RWPE2 (cell line): ENCODE measurements at places on chromosomes 4 and X.

DNA sequence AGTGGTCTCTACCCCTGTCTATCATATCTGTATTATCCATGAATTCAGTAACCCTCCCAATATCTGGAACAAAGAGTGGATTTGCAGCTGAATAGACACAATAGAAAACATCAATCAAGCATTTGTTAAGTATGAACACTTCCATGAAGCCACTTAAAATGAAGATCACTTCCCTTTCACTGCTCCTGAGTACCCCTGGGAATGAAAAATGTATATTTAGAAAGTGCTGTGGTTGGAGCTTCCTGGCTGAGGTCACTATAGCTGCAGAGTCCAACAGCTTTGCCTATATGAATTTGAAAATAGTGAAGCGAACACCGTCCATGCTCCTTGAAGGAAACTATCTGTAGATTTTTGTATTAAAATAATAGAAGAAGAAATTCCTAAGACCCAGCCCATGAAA lies 227.0 kb downstream of the DTHD1 start:
- no peak for DNase-seq

DNA sequence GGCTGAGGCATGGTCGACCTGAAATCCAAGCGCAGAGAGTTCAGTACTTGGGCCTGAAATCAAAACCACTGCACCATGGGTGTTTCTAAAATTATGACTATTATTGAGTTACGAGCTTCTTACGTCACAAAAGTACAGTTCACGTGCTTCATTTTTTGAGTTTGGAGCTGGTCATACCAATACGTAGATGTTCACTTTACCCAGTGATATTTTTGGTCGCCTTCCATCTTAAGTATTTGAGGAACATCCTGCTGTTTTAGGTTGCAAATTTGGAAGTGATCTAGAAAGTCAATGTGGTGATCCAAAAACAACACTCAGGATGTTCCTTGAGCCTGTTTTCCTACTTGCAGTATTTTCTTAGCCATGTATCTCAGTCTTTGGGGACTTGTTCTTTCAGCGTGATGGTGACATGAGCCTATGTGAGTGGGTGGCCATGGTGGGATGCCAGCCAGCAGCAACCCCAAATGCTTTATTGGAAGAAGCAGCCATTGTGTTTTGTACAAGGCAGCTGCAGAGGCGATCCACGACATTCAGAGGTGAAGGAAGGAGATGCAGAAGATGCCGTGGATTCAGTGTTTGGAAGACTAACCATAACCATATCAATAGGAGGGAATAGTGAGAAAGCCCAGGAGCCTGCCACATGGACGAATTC lies 28.7 kb downstream of the LDB2 start:
- DNase-seq = no peak

DNA sequence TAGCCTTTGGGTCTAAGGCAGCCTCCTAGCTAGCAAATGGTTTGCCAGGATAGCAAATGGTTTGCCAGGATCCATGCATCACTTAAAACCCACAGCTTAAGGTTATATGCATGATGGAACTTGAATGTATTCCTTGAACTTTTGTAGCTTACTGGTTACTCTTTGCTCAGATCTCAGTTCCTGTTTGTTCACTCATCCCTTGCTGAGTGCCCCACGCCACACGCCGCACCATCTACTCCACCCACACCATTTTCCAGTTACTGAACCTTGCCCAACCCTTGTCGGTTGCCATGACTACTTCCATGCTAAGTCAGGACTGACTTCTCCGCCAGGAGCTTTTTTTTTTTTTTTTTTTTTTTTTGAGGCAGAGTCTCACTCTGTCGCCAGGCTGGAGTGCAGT lies 29.5 kb upstream of the XIAP start:
- DNase-seq = peak; percentile 38

DNA sequence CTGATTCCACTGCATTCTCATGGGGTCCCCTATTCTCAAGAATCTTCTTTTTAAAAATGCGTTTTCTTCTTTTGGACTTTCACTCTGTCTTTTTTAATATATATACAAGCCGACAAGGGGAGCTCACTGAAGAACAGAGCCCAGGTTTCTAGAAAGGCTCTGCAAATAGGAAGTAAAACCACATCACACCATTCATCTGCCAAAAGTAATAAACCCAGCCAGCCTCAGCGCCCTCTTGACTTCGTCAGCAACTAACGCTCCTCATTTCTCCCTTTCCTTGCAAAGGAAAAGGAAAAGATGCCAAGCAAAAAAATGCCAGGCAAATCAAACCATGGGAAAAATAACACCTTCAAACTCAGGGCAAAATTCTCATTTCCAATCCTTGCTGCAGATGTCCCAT lies 136.4 kb downstream of the HHIP start:
- no peak for DNase-seq

DNA sequence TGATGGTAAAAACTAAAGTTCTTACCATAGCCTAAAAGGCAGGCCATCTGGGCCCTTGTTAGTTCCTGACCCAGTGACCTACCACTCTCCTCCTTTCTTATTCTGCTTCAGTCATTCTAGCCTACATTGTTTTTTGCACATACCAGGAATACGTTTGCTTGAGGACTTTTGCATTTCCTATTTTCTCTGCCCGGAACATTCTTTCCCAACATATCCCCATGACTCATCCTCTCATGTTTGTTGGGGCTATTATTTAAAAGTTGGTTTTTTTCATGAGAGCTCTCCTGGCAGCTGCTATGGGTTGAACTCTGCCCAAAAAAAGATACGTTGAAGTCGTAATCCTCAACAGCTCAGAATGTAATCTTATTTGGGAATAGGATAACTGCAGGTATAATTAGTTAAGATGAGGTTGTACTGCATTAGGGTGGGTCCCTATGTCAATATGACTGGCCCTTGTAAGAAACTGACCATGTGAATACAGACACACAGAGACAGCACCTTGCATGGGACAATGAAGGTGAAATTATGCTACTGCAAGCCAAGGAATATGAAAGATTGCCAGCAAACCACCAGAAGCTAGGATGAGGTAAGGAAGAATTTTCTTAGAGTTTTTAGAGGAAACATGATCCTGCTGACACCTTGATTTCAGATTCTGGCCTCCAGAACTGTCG lies 138.3 kb upstream of the PDHA2 start:
- DNase-seq = no peak

DNA sequence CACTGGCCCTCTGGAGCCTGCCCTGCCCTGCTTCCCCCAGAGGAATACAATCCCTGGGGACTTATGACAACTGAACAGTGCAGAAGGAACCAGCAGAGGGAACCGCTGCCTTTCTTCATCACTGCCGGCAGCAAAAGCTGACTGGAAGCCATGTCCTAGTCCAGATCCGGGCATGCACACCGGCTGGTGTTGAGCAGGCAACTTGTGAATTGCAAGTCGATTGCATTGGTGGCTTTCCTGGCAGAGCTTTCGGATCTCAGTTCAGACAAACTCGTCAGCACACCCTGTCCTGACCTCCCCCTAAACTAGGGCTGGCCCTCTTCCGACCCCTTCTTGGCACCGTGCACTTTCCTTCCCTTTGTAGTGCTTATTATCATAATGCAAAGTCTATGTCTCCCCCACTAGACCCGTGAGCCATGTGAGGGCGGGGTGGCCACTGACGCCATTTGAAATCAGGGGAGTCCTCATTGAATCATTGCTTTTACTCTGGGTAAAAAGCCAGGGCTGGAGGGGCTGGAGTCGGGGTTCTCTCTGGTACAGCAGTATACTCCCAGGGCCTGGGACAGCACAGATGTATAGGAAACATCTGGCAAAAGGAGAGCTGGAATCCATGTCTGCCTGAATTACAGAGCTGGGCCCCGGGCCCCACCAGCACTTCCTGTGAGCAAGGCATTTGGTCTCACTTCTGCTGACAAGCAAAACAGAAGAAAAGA lies 1.8 kb downstream of the ARHGAP4 start:
- DNase-seq = no peak

- DNase-seq = no peak
Observed at GRCh38 chr4:155889031-155889793, 14.3 kb upstream of the TDO2 start.

GRCh38 chr4:109065006-109065405 lies 237.5 kb downstream of the COL25A1 start:
- no peak for DNase-seq

DNA sequence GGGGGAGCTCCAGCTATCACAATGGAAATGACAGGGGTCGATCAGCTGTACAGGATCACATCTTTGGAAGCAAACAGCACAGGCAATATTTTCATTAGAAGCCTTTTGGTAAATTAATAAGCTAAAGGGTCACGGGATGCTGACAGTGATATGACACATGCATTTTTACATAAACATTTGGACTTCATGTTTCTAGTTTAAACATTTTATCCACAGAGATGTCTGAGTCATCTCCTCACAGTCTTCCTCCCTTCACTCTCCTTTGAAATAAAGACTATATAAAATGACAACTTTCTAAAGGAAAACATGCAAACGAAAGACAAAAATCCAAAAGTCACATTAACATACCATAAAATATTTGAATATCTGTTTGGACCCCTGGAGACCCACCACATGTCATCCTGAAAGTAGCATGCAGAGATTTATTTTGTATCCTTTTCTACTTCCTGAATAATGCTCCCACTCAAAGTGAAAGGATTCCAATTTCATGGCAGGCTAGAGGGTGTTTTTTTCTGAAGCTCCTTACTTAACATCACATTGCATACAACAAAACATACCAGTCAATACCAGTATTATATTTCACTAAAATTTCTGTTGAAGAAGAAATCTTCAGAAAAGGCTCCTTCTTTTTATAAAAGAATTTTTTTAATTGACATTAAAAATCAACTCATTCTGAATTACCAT lies 200.1 kb upstream of the PPARGC1A start:
- DNase-seq = no peak

DNA sequence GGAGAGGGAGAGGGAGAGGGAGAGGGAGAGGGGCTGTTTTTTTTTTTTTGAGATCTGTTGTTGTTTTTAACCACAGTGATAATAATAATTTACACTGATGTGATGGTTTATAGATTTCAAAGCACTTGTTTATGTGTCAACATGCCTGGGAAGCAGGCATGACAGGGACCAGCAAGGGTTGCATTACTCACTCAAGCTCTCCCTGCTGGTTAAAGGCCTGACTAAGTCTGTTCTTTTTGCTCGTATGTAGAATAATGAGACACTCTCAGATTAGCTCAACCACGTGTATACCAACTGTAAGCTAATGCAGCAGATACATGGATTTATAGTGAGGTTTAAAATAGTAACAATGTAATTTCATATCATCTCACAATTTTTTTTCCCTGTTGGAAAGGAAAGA lies 134.6 kb upstream of the BOD1L1 start:
- no peak for DNase-seq

GRCh38 chr4:39354254-39354552 lies 12.0 kb downstream of the RFC1 start:
- no peak for DNase-seq

DNA sequence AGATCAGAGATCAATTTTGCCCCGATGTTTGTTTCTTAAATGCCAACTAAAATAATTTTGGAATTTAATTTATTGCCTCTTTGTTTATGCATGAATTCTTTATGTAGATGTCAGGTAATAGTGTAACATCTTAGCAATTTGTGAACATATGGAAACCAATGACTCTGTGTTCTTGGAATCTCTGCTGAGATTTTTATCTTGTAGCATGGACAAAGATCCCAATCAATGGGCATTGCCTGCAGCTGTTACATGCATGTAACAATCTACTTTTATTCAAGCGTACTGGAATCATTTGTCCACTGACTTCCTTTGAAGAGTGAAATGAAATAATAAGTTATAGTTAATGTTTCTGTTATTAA lies 61.6 kb upstream of the ARSJ start:
- DNase-seq = no peak

DNA sequence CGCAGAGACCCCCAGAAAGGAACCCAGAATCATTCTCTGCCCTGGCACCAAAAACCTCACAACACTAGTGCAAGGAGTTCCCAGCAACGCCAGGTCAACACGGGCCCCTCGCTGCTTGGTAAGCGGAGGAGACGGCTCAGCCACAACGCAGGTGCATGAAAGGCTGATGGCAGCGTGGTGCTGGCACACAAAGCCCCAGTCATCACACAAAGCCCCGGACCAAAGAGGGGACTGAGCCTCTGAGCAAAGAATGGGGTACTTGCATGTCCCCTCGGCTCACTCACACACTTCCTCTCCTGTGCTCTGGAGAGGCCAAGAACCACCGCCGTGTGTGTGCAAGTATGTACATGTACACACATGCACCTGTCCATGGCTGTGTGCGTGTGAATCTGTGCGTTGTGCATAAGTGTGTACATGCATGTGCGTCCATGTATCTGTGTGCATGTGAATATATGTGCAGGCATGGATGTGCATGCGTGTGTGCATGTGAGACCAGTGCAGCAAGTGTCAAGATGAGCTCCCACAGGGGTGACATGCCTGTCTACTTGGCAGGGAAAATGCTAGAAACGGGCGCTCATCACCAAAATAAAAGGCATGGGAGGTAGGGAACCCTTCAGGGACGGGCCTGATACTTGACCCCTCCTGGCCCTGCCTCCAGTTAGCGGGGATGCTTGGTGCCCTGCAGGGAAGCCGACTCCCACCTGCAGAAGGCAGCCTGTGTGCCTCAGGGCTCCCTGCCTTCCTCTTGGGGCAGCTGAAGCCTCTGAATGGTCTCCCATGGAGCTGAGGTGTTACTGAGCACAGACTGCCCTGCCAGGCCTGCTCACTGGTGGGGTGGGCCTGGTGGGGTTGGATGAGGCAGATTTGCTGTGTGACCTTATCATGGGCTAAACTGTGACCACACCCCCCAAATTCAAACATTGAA lies 60.4 kb downstream of the ZFYVE28 start:
- no peak for DNase-seq

DNA sequence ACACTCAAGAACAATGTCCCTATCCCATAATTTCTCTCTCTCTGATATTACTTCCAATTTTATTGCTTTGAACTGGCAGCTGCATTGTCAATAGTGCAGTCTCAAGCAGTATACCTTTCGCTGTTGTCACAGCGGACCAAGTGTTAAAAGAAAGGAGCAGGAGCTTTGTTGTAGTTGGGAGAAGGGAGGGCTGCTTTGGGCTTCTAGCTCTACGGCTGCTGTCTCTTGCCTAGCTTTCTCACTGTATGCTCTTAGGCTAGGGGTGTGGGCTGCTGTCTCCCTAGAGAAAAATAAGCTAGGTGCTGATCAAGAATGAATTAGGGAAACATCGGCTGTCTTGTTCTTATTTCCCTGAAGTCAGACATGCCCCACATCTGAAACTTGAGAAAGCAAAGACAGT lies 52.5 kb downstream of the TRPC5OS start:
- DNase-seq = no peak

- no peak for DNase-seq
Observed at GRCh38 chrX:17038277-17038676, 91.8 kb downstream of the REPS2 start.

DNA sequence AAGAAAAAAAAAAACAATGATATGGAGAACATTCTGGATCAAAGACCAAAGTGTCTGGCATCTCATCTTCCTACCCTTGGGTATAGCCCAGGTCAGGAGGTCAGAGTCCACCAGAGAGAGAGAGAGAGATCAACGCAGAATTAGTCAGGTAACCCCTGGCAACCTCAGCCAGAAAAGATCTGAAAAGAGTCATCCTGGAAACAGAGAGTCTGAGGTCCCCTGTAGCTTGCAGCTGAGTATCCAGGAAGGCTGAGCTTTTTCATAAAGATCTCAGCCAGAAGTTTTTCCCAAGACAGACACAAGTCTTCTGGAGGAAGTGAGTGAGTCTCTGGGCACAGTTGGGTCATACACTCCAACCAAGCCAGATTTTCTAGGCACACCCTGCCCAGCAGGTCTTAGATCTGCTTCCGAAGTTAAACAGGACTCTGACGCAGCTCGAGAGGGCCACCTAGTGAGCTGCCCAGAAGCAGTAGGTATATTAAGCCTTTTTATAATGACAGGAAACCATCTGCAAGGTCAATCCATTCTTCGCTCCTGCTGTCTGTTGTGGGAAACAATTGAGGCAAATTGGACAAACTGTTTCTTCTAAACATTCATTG lies 35.7 kb downstream of the ACE2 start:
- no peak for DNase-seq
